ENCODE measurements at places on chromosomes 3 and 15. TPM values are rescaled to one million over a fixed set of nuclear protein-coding genes. Genes with fewer than 3 reads are reported as not detected.

DNA sequence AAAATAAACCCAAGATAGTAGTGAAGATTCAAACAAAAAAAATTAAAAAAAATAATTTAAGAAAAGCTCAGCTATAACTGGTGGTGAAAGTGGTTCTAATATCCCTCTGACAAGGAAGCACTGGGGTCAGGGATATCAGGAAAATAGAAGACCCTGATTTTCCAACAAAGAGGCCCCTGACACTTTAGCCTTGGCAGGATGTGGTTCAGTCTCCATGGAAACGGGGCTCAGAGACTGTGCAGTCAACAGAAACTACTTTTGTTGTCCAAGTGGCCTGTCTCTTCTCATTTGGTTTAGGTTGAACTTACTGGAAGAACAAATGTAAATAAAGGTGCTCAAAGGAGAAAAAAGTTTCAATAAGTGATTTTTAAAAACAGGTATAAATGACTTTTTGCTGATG, 27.2 kb downstream of the INTS14 start:
- no peaks in the 10 kb centered on the region for H3K4me1 ChIP-seq
- no peaks in the 10 kb centered on the region for H3K27me3 ChIP-seq
- no peak overlapping the region for H3K27ac ChIP-seq
- no peak overlapping the region for H3K4me3 ChIP-seq

- H3K4me3 ChIP-seq, result no peak overlapping the region
- H3K27ac ChIP-seq, result no peak overlapping the region
- no peaks in the 10 kb centered on the region for H3K36me3 ChIP-seq
- DNase-seq, result no peak
- H3K27me3 ChIP-seq, result no peaks in the 10 kb centered on the region
- no peaks in the 10 kb centered on the region for H3K4me1 ChIP-seq
Measured at GRCh38 chr3:5891711-5892110, 704.2 kb downstream of the EDEM1 start.

- no peaks in the 10 kb centered on the region for H3K36me3 ChIP-seq
- no peaks in the 10 kb centered on the region for H3K27me3 ChIP-seq
- DNase-seq, result no peak
- no peaks in the 10 kb centered on the region for H3K4me1 ChIP-seq
- H3K4me3 ChIP-seq, result no peak overlapping the region
Measured at GRCh38 chr3:134704556-134704955, 53.7 kb upstream of the KY start.

DNA sequence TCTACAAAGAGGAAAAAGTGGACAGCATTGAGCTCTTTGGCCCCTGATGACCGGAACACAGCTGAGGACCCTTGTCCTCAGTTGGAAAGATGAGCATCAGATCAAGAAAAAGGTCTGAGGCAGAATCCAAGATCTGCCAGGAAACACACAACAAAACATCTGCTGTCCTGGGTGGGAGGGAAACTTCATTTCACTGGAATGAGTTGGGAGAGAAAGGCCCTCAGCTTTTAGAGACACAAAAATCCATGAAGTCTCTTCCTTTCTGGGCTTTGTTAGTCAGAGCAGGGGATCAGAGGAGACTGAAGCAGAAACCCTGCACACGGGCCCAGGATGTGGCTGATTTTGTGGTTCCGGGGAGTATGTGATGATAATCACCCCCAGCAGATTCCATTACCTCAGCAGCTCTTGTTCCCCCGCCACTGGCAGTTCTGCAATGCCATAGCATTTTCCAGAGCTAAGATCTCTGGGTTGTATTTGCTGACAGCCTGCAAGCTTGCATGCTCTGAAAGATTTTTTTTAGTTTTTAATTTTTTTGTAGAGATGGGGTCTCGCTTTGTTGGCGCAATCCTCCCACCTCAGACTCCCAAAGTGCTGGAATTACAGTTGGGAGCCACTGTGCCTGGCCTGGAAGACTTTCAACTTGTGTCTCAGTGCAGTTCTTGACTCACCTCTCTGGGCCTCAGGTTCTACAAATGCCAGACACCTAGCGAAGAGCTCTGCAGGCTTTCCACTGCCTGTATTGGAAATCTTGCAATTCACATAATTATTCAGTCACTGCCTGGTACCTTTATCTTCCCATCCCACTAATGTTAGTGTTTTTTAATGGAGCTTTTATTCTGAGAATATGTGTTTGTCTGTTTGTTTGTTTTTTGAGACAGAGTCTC, 5.8 kb upstream of the TATDN2 start:
- no peaks in the 10 kb centered on the region for H3K4me1 ChIP-seq
- no peak overlapping the region for H3K4me3 ChIP-seq
- no peak overlapping the region for H3K27ac ChIP-seq
- no peaks in the 10 kb centered on the region for H3K36me3 ChIP-seq
- DNase-seq, result peak; percentile 36

DNA sequence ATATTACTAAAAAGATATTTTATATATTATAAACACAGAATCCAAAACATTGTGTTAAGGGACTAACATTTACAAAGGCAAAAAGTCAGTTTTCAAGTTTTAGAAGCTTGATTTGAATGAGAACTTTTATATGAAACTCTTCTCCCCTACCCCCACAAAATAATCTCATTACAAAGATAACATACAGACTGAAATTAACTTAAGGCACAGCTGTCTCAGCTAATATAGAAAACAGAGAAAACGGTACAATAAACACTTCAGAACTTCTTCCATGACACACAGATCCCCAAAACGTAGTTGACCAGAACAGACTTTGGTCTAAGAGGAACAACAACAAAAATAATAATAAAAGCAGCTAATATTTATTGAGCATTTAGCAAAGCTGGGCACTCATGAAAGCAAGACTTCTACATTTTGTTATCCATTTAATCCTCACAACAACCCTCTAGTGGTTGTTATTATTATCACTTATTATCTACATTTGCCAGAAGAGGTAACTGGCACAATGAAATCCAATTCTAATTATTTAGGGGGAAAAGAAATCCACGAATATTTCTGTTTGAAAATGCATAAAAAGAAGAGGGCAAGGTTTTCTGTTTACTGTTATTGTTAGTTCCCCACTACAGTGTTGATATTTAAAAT, 68.1 kb downstream of the PFN2 start:
- no peaks in the 10 kb centered on the region for H3K27me3 ChIP-seq
- no peak overlapping the region for H3K4me3 ChIP-seq
- H3K36me3 ChIP-seq, result no peaks in the 10 kb centered on the region
- H3K27ac ChIP-seq, result no peak overlapping the region

DNA sequence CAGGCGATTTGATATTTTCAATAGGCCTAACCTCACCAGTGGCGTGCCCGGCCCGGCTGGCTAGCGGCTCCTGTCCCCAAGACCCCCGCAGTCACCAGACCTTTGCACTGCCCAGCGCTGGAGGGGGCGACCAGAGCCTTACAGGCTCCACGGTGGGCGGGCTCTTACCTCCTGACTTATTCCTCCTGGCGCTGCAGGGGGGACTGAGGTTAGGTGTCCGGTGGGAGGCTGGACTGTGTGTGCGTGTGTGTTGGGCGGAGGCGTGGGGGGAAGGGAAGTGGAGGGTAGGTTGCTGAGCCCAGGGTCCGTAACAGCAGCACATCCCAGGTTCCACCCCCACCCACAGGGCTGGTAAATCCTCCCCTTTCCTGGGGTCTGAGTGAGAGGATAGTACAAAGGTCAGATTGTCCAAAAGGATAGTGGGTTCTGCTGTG, 27.5 kb upstream of the THRB start:
- no peaks in the 10 kb centered on the region for H3K27me3 ChIP-seq
- peak overlapping the region; percentile 74 for H3K27ac ChIP-seq
- peaks cover 15% of the 10 kb centered on the region for H3K4me1 ChIP-seq

- H3K36me3 ChIP-seq, result no peaks in the 10 kb centered on the region
- no peaks in the 10 kb centered on the region for H3K4me1 ChIP-seq
- H3K27me3 ChIP-seq, result no peaks in the 10 kb centered on the region
- no peak overlapping the region for H3K4me3 ChIP-seq
- no peak for DNase-seq
- H3K27ac ChIP-seq, result no peak overlapping the region
Measured at GRCh38 chr15:75565062-75565970, 13.8 kb downstream of the PTPN9 start.

DNA sequence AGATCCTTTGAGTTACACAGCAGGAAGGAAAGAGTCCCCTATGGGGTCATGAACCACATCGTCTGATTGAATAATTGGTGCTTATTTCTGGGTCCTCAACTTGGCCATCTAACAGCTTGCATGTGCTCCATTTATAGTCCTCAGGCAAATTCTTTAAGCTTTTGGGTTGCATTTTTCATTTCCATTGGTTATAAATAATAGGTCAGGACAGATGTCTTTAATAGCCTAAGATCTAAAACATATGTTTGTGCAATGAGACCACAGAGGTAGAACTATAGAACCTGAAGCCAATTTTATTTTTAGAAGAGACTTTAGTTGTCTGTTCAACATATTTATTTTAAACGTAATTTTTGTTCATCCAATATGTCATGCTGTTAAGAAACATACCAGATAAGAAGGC, 43.2 kb downstream of the CD200R1L start:
- no peaks in the 10 kb centered on the region for H3K36me3 ChIP-seq
- H3K27ac ChIP-seq, result no peak overlapping the region

DNA sequence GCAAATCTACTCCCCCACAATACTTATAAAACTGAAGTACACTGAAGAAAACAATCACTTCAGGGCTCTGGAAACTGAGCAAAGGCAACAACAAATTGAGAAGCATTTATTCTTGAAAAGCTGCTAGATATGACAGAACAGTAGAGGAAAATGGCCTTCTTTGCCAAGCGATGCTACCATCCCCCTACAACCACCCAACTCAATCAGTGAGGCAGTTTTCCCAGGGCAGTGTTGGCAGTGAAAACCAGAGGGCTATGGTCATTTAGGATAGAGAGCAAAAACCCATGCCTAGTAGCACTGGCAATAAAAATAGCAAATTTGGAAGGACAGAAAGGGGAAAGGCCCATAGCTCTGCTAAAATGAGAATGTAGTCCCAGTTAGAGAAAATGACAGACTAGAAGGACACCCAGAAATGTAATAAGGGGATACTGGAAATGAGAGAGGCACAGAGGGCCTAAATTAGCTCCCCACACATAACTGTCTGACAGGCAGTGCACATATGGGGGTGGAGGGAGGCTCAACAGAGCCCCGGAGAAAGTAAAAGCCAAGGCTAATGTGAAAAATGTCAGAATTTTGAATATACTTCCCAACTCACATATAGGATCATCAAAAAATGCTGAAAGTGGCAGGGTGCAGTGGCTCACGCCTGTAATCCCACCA, 143.5 kb downstream of the GSK3B start:
- no peak for DNase-seq
- no peak overlapping the region for H3K4me3 ChIP-seq
- H3K36me3 ChIP-seq, result no peaks in the 10 kb centered on the region
- no peaks in the 10 kb centered on the region for H3K4me1 ChIP-seq

TMEM43 gene
- 83.4 TPM for total RNA-seq
